ENCODE measurements at places on chromosomes 13 and 19.

DNA sequence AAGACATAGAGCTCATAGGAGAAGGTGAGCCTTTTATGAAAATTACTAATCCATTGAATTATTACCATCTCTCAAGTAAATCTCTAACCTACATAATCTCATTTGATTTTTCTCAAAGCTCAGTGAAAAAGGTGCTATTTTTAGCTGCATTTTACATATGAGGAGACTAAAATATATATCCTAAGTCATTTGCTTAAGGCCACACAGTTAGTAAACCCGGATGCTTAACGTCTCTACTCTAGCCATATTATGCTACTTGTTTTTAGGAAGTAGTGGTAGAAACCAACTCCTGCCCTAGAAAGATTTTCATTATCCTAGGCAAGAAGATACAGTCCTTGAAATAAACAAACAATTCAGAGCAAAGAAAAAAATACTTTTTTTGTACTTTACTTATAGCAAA, 108.9 kb downstream of the RBM26 start:
- DNase-seq: no peak

DNA sequence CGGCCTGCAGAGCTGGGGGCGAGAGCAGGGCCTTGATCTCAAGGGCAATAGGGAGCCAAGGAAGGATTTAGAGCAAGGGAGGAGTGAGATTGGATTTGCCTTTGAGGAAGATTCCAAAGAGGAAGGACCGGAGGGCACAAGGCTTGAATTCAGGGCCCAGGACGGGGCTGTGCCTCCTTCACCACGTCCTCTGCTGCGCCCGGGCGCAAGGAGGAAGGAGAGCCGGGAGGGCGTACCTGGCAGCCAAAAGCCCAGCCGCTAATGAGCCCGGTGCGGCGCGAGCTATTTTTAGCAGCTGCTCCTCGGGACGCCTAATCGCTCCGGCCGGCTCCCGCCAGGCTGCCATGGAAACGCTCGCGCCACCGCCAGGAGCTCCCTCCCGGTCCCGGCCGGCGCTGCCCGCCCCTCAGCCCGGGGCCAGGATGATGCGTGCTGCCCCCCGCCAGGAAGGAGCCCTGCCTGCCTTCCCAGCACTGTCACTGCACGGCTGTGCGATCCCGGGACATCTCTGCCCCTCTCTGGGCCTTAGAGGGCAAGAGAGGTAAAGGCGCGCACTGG, 31.3 kb downstream of the TINCR start:
- peak; percentile 27 for DNase-seq

GRCh38 chr13:97653443-97654140, 219.6 kb downstream of the RAP2A start:
- DNase-seq: no peak

- peak; percentile 87 for DNase-seq
These were observed at the start of gene ZNF675 for GRCh38 chr19:23686621-23687423. TSS of gene ZNF675 (minus strand) at chr19:23687212. CDS start at chr19:23687033, 179 bp downstream.

DNA sequence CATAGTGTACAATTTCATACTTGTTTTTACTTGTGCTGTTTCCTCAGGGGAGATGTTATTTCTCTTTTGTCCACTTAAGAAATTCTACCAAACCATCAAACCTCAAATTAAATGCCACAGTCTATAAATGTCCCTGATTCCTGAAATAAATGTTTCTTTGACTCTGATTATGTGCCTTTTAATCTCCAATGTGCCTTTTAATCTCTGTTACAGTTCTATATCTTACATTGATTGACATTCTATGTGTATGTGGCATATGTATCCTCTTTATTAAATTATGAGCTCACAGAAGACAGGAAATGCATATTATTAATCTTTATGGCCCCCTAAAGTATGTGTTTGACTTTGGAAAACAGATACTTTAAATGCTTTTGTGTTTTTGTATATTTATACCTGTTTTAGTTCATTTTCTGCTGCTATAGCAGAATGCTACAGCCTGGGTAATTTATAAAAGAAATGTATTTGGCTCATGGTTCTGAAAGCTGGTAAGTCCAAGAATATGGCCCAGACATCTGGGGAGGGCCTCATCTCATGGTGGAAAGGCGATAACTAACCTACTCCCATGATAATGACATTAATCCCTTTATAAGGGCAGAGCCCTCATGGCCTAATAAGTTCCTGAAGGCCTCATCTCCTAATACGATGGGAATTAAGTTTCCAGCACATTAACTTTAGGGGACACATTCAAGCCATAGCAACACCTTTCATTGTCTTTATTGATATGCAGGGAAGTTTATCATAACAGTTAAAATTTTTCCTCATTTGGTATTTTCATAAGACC, 403.9 kb downstream of the LIG4 start:
- no peak for DNase-seq

GRCh38 chr13:93987458-93987857, 492.0 kb downstream of the DCT start:
- no peak for DNase-seq

- DNase-seq: no peak
These were observed 14.4 kb downstream of the ACP7 start for GRCh38 chr19:39098365-39099269.

- DNase-seq: no peak
These were observed 47.0 kb upstream of the DIAPH3 start for GRCh38 chr13:60210510-60211330.

DNA sequence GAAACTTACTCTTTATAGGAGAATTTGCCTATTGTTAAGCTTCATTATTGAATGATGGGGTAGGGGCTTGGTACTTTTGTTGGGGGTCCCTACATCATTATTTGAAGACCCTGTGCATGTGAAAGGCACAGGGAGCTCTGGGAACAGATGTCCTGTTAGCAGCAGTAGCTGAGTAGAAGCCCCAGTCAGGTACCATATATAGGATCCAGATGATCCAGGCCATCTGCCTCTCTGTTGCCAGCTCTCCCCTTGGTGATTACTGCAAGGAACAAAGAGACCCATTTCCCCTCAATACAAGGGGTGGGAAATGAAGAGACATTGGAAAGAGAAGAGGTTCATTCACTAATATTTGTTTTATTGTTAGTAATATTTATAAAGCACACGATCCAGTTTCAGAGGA, 4.4 kb upstream of the MTMR6 start:
- no peak for DNase-seq

- no peak for DNase-seq
These were observed 16.6 kb downstream of the VRK3 start for GRCh38 chr19:50008532-50008931.

DNA sequence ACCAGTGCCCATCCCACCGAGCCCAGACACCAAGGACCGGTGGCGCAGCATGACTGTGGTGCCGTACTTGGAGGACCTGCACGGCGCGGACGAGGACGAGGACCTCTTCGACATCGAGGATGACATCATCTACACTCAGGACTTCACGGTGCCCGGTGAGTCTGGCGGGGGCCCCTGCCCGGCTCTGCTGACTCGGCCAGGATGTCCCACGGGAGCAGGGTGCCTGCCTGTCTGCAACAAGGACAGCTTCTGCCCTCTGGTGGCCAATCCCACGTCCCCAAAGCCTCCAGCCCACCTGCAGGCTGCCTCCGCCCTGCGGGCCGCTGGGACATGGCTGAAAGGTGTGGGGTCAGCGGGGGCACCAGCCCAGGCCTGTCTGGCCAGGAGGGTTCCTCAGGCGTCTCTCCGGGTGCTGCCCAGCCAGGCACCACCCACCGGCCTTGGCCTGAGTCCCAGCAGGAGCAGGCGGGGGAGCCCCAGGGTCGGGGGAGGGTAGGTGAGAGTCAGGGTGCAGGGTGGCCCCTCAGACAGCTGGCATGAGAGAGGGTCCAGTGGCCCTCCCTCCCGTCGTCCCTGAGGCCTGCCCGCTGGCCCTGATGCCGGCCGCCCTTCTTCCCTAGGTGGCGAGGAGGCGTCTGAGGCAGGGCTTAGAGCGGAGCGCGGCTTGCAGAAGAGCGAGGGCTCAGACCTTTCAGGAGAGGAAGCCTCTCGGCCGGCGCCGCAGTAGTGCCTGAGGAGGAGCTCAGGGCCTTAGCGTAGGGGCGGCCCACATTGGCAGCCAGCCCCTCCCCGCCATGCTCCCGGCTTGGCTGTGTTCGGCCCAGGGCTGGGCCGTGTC, 14.6 kb downstream of the CBARP start:
- DNase-seq: no peak

DNA sequence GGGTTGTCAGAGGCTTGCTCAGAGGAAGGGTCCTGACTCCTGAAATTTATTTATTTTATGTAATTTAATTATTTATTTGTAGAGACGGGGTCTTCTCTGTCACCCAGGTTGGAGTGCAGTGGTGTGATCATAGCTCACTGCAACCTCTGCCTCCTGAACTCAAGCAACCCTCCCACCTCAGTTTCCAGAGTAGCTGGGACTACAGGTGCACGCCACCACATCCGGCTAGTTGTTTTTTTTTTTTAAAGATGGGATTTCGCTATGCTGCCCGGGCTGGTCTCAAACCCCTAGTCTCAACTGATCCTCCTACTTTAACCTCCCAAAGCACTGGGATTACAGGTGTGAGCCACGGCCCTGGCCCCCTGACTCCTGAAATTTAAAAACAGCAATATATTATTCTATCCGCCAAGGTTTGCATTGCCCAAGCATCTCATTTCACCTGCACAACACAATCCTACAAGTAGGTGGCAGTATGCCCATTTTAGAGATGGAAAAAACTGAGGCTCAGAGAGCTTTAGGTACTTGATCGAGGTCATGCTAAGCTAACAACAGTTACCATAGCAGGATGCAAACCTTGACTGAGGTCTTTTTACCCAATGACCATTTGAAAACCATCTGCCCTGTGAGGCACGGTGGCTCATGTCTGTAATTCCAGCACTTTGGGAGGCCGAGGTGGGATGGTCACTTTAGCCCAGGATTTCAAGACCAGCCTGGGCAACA, 18.1 kb downstream of the ARHGEF18 start:
- no peak for DNase-seq

GRCh38 chr19:507286-508203, at the start of gene TPGS1:
TSS of gene TPGS1 (plus strand) at chr19:507497. CDS start at chr19:507507, 10 bp downstream.
- peak; percentile 80 for DNase-seq

DNA sequence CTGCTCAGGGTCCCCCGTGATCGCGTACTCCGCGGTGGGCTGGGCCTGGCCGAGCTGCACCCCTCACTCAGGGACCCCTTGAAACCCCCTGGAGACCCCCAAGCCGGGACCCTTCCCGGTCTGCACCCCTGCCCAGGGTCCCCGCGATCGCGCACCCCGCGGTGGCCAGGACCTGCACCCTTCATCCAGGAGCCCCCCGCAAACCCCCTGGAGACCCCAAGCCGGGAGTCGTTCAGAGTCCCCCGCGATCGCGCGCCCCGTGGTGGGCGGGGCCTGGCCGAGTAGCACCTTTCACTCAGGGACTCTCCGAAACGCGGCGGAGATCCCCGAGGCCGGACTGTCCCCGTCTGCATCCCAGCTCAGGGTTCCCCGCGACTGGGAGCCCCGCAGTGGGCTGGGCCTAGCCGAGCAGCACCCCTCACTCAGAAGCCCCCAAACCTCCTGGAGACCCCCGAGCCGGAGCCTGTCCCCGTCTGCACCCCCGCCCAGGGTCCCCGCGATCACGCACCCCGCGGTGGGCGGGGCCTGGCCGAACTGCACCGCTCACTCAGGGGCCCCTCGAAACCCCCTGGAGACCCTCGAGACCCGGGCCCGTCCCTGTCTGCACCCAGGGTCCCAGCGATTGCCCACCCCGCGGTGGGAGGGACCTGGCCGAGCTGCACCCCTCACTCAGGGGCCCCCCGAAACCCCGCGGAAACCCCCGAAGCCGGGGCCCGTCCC, 748 bp downstream of the LMNB2 start:
- DNase-seq: no peak

DNA sequence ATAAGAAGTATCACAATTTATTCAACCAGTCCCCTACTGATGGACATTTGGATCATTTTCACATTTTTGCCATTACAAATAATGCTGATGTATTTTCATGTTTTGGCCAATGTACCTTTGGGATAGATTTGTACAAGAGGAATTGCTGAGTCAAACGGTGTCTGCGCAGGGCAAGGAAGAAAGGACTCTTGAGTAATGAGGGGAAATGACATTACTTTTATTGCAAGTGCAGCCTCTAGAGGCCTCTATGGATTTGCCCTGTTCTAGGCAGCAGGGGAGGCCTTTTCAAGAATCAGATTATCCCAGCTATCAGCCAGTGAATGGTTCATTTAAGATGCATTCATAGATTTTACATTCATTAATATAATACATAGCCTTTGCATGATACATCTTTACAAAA, 32.9 kb upstream of the GTF3A start:
- DNase-seq: no peak

- no peak for DNase-seq
These were observed 11.1 kb upstream of the GTF2F2 start for GRCh38 chr13:45109102-45109720.

DNA sequence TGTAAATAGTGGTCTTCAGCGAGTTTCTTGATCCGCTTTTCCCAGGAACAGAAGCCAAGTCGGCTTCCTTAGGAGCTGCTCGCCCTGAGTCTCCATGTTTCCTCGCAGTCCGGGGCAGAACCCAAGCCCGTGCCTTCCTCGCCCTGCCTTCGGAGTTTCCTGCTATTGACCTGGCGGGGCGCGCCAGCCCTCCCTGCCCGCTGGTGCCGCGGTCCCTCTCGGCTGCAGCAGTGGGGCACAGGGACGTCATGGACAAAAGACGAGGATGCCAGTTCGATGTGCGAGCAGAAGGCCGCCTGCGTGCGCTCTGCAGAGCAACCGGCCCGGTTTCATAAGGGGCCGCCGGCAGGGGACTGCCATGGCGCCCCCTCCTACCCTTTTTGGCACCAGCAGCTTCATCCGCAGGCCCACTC, 156.6 kb downstream of the TM9SF2 start:
- DNase-seq: no peak

DNA sequence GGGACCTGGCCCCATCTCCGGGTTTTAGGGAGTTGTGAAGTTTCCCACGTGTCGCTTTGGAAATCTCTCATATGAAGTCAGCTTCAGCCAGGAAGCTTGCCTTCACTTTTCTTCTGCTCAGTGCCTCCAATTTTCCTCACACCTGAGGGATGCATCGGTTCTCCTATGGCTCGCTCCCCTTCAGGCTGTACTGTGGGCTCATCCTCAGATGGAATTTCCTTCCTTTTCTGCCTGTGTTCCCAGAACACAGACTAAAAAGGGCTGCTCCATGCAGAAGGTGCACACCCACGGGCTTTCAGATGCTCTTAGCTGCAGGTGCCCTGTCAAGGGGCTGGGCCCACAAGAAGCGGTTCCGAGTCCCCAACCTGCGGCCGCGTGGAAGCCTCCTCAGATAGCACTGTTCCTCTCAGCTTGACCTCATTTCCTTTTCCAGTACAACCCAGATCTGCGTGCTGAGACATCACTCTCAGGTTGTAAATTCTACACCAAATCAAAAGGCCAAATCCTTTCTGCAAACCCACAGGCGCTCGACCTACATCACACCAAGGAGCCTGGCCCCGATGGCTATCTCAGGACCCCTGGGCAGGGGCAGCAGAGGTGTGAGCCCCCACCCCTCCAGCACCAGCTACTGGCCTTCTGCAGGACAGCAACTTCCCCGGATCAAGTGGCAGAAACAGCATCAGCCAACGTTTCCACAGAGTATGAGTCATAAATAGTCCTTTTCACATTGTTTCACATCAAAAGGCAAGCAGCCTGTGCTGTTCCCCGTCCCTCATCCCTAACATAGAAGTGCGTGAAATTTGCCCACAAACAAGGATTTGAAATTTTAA, 275.9 kb downstream of the ZNF536 start:
- no peak for DNase-seq
